ENCODE measurements at places on chromosomes 16 and 17. TPM values are rescaled to one million over a fixed set of nuclear protein-coding genes. Genes with fewer than 3 reads are reported as not detected.

Gene ZC3H7A
- 30.4 TPM for total RNA-seq

- DNase-seq: no peak
Observed at GRCh38 chr16:50386139-50386538, 17.4 kb upstream of the BRD7 start.

DNA sequence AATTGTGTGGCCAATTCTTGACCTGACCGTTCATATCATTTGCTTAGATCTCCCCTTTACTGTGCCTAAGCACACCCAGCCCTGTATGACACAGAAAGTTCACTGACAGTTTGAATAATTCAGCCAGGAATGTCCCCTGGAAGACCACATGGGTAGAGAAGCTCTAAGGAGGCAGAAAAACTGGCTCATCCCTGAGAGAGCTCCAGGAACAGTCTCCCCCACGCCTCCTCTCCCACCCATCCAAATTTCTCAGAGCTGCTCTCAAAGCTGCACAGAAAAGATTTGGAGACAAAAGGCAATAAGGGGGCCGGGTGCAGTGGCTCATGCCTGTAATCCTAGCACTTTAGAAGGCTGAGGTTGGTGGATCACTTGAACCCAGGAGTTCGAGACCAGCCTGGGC, 11.2 kb downstream of the PRAC1 start:
- no peak for DNase-seq

DNA sequence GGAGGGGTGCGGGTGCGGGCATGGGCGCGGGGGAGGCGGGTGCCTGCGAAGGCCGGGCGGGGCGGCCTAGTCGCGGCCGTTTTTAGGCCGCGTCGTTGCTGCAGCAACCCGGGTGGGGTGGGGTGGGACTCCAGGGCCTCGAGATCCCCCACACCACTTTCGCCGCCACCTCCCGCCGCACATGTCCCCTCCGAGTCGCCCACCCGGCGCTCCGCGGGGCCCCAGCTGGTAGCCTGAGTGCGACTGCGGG, 11.3 kb downstream of the TBX2 start:
- no peak for DNase-seq

DNA sequence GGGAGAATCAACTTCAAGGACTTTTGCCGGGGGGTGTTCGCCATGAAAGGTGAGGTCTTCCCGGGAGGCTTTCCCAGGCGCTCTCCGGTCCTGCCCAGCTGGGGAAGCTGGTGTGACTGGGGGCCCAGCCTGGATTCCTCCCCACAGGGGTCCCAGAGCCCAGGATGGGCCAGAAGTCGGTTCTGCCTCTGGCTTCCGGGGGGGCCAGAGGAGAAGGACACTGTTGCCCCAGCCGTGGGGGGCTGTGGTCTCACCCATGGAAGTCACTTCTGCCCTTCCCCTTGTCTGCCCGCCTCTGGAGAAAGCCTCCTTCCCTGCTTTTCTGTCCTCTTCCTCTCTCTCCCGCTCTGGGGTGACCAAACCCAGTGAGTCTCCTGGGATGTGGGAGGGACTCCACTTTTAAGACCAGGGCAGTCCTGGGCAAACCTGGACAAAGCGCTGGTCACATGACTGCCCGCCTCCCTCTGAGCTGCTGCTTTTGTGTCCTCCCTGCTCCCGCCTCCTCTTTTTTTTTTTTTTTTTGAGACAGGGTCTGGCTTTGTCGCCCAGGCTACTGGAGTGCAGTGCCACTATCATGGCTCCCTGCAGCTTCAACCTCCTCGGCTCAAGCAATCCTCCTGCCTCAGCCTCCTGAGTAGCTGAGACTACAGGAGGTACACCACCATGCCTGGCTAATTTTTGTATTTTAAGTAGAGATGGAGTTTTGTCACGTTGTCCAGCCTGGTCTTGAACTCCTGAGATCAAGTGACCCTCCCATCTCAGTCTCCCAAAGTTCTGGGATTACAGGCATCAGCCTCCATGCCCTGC, 40.6 kb downstream of the RAB11FIP4 start:
- DNase-seq: no peak

DNA sequence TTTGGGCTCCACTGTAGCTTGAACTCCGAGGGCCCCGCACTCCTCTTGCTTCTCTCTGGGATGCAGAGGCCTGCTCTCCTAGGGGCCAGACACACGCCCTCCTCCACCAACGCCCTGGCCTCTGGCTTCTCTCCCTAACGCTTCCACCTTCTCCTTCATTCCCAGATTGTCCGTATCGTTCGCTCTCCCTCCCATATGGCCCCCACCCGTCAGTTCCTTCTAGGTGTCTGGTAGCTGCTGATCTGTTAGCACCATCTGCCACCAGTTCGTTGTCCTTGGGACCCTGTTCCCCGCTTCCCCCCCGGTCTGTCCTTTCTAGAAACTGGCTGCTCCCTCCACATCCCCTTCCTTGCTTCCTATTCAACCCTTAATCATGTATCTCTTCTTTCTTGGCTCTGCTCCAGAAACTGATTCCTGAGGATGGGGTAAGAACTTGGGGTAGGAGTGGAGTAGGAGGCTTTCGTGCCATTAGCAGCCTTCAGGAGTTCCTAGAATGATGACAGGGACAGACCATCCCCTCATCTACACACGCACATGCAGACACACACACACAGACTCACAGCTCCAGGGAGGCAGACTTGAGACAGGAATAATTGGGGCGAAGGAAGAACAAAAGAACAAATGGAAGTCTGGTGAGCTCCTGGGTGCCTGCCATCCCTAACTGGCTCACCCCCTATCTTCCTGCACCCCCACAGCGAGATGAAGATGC, 4.3 kb downstream of the ATP1B2 start:
- no peak for DNase-seq

DNA sequence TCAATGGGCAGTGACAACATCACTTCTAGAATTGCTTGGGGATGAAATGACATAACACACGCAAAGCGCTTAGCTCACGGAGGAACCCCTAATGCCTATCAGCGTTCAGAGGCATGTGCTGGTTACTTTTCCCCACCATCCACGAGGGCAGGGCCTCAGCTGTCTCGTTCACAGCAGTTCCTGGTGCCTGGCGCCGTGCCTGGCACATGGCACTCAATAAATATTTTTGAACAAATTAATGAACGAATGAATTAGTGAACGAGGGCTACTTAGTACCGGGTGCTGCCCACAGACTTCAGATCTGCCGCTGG, 14.1 kb upstream of the CIBAR2 start:
- no peak for DNase-seq

DNA sequence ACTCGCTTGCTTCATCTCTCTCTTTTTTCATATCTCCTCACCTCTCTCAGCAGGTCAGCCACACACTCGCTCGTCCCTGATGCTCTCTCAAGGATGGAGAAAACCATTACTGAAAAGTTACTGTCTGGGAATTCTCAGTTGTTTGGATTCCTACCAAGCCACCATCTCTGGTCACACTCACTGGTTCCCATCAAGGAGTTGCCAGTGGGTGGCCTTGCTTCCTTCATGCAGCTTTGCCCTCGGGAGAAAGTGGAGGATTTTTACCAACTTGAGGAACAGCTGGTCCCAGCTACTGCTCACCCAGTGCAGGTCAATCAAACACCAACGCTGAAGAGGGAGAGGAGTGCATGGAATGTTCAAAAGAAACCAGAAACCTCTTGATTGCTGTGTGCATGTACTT, 25.3 kb downstream of the MEOX1 start:
- no peak for DNase-seq

DNA sequence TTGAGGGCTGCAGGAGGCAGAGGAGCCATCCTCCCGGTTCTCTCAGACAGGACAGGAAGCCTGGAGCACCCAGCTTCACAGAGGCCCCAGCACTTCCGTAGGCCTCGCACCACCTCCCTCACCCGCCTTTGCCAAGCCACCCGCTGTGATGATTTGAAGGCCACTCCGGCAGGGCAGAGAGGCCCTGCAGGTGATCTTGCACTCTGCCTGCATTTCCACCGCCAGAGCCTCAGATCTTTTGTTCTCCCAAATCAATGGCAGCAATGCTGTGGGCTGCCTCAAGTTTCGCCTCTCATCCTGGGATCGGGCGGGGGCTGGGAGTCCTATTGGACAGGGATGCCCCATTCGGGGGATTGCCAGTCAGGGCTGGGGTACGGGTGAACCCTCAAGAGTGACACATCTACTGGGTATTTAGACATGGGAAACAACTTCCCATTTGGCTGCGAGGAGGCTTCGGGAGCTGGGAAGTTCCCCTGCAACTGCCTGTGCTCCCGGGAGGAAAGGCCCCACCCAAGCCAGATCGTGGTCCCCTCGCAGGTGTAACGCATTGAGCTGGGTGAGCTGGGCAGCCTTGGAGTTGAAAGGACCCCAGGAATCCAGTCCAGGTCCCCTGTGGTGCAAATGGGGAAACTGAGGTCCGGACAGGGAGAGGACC, 34.8 kb upstream of the PEMT start:
- DNase-seq: no peak

DNA sequence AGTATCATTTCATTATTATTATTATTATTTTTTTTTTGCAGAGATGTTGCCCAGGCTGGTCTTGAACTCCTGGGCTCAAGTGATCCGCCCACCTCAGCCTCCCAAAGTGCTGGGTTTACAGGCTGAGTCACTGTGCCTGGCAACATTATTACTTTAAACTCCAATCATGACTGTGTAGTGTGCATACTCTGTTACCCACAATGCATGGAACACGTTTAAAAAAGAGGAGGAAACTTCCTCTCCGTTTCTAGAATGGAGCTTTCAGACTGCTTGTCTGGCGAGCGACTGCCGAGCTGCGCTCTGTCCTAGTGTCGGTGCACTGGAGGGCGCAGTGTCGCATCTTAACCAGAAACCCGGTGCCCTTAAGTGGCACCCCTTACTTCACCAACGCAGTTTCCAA, 22.1 kb upstream of the FASN start:
- DNase-seq: no peak

DNA sequence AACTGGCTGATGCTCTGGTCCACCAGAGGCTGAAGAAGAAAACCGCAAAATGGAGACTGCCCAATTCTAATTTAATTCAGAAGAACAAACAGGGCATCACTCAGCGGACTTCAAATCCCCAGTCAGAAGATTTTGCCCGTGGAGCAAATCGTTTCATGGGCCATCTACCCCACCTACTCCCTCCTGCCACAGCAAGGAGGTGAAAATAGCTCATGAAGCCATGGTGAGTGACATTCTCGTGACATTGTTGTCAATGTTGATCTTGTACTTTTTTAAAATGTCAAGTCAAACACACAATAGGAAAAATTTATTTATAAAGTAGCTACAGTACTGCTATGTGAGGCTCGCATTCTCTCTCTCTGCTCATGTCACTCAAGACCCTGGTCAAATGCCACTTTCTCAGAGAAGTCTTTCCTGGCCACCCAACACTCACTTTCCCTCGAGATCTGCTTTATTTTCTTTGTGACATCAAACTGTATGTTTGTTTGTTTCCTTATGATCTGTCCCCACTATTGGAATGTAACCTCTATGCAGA, 31.3 kb upstream of the SOX9 start:
- no peak for DNase-seq

- no peak for DNase-seq
Observed at GRCh38 chr17:2978116-2978515, 85.3 kb downstream of the OR1D5 start.

- no peak for DNase-seq
Observed at GRCh38 chr17:74695629-74696028, 17.1 kb downstream of the CD300LF start.

- no peak for DNase-seq
Observed at GRCh38 chr16:30893417-30893743, 497 bp downstream of the BCL7C start.

GRCh38 chr16:23523876-23524385, 13.6 kb upstream of the GGA2 start:
- DNase-seq: no peak

Measured in right cardiac atrium (tissue), 5 donors.